ENCODE measurements at places on chromosomes 4 and X. TPM values are rescaled to one million over a fixed set of nuclear protein-coding genes. Genes with fewer than 3 reads are reported as not detected.

- DNase-seq = no peak
Measured at GRCh38 chr4:24853142-24853541, 57.8 kb downstream of the SOD3 start.

GRCh38 chrX:38965888-38966287 lies 164.6 kb downstream of the MID1IP1 start:
- no peak for DNase-seq

- peak; percentile 87 for DNase-seq
Measured at GRCh38 chr4:128354205-128354821, 66.7 kb upstream of the PGRMC2 start.

Gene TMSB15B
- 8.1 TPM for total RNA-seq

Gene LRIT3
- not detected for total RNA-seq

GRCh38 chr4:79232540-79232939 lies 93.3 kb downstream of the NAA11 start:
- DNase-seq = peak; percentile 72
